NCI-H774 (cell line): ENCODE measurements at places on chromosomes 4 and X.

DNA sequence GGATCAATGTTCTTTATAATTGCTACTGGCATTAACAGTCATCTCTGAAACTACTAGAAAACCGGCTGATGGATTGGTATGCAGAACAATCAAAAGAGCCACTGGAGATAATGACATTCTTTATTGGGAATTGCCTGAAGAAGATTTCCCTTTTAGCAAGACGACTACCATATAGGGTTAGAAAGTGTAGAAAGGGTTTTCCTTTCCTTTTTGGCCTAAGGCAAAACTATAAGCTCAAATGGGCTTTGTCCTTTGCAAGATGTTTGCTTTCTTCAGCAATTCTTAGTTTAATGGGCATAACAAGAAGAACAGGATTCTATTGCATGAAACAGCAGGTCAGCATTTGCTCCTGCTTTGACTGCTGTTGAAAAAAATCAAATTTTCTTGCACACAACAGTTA, 214.2 kb upstream of the PCDH10 start:
- DNase-seq, result no peak

DNA sequence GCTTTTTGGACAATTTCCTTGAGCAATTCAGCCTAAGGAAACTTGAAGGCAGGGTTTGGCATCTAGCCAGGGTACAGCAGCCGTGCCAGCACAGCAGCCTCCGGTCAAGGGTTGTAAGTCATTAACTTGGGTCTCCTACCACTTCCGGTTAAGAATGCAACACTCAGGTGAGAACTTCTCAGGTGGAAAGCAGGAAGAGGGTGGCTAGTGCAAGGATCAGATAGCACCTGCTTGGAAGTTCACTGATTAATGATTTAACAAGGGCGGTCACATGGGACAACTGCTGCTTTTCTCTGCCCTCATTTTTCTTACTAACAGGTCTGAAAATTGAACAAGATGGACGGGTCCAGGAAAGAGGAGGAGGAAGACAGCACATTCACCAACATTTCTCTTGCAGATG, 30.1 kb upstream of the SCOC start:
- DNase-seq, result no peak

DNA sequence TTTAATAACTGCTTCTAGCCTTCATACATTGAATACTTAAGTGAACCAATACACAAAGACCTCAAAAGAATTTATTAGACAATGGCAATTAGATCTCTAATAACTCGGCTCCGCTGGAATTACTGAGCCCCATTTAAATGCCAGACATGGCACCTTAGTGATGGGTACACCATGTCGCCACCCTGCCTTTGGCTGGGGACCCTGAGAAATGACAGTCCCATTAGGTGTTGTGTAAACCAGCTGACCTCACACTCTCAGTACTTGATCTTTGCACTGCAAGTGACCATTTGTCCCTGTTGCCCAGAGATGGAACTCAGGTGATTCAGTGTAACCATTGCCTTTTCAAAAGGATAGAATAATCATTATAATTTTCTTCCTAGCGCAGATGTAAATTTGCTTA, 144.6 kb upstream of the SMARCAD1 start:
- no peak for DNase-seq

- DNase-seq, result no peak
Measured at GRCh38 chr4:15714646-15715435, 12.0 kb downstream of the BST1 start.

GRCh38 chr4:153131596-153131995, 72.6 kb upstream of the TRIM2 start:
- no peak for DNase-seq

DNA sequence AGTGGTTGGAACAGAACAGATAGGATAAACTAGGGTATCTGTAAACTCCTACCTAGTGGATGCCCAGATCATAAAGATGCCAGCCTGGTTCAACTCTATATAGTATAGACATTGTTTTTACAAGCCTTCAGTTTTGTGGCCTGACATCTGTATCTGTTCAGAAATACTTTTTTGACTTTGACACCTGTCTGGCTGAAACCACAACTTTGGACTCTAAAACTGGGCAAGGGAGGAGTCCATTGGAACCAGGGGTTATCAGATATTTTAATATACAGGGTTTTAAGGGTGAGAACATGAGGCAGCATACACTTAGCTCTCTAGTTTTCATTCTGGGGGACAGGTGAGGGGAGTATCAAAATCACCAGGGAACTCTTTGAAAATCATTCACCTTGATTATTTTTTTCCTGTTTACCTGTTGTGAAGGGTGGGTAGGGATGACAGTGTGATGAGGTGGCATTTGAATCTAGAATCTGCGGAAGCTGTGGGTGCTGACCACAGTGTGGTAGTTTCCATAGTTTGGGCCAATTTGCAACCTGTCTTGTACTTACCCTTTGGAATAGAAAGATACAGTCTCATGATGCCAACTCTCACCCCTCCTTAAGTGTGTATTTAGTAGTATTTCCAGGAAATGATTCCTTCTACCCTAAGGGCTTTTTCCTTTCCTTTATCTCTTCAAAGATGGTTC, 20.6 kb downstream of the GAB1 start:
- no peak for DNase-seq

DNA sequence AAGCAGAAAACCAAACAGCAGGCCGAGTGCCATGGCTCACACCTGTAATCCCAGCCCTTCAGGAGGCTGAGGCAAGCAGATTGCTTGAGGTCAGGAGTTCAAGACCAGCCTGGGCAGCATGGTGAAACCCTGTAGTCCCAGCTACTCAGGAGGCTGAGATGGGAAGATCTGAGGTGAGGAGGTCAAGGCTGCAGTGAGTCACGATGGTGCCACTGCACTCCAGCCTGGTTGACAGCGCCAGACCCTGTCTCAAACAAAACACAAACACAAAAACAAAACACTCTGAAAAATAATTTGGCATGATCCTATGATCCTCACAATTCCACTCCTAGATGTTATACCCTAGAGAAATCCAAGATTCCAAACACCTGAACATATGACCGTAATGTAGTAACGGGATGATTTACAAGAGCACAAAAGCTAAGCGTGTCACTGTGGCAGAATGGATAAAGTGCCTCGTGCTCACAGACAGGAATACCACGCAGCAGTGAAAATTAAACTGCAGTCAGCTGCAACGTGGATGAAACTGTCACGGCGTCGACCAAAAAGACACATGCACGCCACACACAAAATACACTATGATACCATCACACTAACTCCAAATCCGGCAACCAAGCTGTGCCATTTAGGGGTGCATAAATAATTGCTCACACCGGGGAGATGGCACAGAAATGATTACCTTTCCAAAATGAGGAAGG, 1.7 kb downstream of the NELFA start:
- no peak for DNase-seq
